NCI-H345 (cell line): ENCODE measurements at places on chromosomes 3 and 15.

DNA sequence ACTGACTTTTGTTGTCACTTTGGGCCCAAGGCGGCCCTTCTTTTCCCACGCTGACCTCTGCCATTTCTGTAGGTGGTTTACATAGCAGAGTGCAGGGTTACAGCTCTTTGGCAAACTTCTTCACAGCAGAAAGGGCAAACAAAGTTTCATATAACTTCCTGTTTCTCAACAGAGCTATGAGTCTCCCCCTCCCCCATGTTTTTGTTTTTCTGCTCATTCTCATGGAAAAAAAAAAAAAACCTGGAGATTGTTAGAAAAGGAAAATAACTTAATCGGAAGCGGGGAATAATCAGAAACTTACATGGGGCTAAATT lies 342.0 kb upstream of the NR2F2 start:
- DNase-seq: no peak

DNA sequence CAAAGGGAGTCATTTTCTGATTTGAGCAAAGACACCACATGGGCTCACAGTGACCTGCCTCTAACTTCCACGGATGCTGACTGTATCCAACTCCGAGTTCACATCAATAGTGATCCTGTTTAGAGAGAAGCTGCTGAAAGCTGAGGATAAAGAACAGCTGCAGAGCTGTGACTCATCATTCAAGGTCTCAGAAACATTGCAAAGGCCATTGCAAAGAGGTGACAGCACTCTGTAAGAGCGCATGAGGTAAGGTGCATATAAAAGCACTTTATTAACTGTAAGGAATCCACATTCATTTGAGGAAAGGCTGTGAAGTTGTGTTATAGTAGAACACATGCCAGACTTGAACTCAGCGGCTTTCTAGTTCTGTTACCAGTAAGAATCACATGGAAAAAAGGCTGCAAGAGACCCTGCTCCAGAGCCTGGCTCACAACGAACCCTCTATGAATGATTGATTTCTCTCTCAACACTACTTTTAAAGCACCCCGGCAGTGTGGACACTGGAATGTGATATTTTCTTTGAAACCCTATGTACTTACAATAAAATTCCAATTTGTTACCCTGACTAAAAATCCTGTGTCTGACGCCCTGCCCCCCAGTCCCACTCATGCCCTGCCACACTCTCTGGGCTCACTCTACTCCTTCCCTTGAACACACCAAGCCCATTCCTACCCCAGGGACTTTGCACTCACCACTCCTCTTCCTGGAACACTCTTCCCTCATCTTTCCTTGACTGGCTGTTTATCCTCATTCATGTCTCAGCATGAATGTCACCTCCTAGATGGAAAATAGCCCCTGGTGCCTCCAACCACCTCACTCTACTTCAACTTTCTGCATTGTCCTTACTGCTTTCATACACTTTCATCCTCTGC lies 111.2 kb downstream of the LSM3 start:
- DNase-seq: peak; percentile 46

GRCh38 chr3:48187579-48188265 lies 495 bp downstream of the CDC25A start:
- peak; percentile 40 for DNase-seq

GRCh38 chr15:48423342-48423741 lies 92.1 kb downstream of the DUT start:
- no peak for DNase-seq

DNA sequence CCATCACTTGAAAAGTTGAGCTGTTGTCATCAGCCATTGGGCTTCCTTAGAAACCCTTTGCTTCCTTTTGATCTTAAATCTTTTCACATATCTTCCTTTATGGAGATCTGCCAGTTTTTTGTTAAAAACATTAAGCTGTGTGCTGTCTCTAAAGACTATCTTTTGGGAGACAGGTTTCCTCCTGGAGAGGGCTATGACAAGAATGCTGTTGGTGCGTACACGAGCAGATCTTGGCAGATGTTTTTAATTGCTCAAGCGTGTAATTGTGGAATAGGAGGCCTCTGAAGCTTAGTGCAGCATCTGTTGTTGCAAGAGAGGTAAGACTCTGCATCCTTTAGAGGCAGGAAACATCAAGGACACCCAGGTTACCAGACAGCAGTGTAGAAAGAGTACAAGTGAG lies 56.8 kb downstream of the PHLDB2 start:
- DNase-seq: no peak

DNA sequence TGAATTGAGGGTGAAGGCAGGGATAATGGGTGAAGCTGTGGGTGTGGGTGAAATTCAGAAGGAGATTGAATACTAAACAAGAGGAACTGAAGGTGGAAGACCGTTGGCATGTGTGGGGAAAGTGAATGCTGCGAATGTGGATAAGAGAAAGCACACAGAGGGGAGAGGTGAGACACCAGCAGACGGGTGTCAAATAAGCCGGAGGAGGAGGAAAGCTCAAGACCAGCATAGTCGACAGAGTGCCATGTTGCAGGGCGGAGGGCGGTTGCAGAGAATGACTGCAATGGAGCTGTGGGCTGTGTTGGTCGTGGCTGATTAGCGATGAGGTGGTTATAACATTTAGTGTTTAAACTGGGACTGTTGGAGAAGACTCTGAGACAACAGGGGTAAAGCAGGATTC lies 16.4 kb upstream of the HCN4 start:
- DNase-seq: no peak

DNA sequence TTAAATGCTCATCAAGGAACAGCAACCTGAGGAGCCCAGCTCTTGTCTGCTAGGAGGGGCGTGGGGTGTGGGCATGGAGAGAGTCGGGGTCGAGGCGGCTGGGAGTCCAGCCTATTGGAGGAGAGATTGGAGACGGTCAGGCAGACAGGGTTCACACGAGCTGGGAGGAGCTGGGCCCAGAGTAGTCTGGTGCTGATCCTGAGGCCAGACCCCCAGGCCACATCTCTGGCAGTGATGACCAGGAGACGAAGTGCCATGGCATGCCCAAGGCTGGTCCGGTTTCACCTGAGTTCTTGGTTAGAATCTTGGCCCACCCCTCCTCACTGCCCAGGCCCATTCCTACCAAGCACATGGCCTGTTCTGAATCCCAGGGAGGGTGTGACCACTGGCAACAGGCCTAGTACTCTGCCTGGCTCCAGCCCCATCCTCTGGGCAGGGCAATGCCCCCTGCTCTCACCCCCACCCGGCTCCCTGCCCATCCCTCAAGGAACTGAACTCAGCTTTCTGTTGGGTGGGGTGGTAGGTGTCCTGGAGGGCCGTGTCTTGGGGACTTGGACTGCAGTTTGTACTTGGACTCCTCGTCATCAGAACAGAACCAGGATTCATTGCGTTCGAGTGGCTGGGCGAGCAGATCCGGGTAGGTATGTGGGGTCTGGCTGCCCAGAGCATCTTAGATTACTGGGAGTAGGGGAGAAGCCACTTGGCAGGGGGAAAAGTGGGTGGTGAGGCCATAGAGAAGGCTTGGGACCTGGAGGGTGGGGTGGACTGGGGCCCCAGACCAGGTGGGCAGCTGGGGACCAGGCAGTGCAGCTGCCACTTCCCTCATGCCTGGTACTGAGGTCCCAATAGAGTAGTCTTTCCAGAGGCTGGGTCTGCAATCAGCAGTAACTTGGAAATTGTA lies 20.8 kb downstream of the SLC28A1 start:
- no peak for DNase-seq

DNA sequence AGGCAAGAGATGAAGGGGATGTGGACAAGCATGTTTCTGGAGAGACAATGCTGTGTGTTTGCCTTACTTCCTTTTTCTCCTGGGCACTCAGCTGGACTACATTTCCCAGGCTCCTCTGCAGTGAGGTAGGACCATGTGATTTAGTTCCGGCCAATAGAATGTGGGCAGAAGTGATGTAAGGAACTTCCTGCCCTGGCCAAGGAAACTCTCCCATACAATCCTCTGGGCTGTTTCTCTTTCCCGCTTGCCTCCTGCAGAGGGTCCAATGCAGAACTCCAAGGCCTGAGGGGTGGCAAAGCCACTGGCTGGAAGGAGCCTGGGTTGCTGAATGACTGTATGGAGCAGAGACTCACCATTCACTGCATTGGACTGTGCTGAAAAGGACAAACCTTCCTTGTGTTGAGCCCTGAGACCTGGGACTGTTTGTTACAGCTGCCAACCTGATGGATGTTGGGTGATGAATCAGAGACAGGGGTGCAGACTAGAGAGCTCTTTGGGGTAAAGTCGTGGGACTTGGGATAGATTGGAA lies 82.7 kb upstream of the SLC6A6 start:
- peak; percentile 8 for DNase-seq

GRCh38 chr3:69385723-69386555 lies at the start of gene FRMD4B:
Gene FRMD4B (minus strand): TSS chr3:69386088. CDS start chr3:69385989, 99 bp downstream.
- peak; percentile 38 for DNase-seq

DNA sequence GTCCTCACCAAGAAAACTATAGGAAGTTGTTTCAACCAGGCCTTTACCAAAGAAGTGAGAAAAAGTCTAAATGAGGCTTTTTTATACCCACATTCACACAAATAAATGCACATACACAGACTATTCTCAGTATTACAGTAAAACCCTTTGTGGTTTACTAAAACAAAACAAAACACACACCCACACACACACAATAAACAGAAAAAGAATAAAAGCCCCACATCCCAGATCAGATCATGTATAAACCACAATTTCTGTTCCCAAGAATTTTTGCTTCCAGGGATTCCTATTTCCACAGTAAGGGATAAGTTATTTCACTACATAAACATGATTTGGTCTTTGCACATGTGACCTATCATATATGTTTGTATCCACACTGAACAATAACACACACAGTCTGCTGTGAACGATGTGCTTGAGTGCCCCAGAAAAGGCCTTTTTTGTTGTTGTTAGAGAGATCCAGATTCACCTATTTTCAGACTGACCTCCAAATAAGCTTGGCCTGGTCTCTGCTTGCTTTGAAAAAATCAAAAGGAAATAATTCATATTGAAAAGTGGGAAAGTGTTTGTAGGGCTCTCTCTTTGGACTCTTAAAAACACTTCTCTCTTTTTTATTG lies 283.4 kb upstream of the ATP11B start:
- no peak for DNase-seq

GRCh38 chr15:86630946-86631345 lies 551.3 kb downstream of the AGBL1 start:
- DNase-seq: no peak

GRCh38 chr3:149333176-149333859 lies at the start of gene TM4SF18:
Gene TM4SF18 (minus strand): TSS chr3:149333636. CDS start chr3:149333382, 254 bp downstream.
- DNase-seq: no peak

GRCh38 chr15:66830358-66830757 lies 128.3 kb downstream of the SMAD6 start:
- no peak for DNase-seq

GRCh38 chr3:134332344-134332743 lies 41.9 kb downstream of the AMOTL2 start:
- no peak for DNase-seq

DNA sequence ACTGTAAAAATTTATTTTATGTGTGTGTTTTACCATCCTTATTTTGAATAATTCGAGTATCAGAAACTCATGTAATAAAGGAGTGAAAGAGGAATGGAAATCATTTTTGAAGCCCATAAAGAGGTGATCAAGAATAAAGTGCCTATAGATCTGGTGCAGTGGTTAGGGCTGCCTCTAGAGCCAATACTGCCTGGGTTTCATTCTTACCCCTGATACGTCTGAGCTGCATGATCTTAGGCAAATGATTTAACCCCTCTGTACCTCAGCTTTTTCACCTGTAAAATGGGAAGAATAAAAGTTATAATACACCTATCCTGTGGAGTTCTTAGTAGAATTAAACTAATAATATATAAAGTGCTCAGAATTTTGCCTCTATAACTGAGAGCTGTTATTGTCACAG lies 30.4 kb downstream of the EFHB start:
- DNase-seq: no peak

- DNase-seq: no peak
These were observed 3.6 kb downstream of the ZNF385D start for GRCh38 chr3:21747376-21747775.

GRCh38 chr3:146425341-146425740 lies 44.0 kb downstream of the PLSCR2 start:
- DNase-seq: no peak

DNA sequence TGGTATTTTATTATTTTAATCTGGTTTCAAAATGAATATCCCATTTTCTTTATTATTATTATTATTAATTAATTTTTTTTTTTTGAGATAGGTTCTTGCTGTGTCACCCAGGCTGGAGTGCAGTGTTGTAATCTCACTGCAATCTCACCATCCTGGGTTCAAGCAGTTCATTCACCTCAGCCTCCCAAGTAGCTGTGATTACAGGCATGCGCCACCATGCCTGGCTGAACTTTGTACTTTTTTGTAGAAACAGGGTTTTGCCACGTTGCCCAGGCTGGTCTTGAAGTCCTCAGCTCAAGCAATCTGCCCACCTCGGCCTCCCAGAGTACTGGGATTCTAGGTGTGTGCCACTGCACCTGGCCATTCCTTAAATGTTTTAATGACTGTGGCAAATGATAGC lies 28.6 kb downstream of the DAG1 start:
- no peak for DNase-seq

GRCh38 chr3:83003917-83004316 lies 1242.5 kb upstream of the GBE1 start:
- DNase-seq: peak; percentile 2

DNA sequence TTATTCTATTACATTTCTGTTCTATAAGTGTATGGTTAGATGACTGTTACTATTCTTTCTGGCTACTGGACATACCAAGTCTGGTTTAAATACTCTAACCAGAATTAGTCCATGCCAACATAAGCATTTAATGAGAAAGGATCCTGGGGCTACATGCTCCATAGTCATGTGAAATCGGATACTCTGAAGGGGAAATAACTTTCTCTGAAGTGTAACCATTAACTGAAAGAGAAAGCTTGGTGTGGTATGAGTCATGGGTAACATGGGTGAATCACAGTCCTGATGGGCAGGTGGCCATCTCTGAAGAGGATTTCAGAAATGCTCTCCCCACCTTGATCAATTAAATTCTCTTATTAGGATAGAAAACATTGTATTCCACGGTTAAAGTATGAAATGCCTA lies 69.4 kb downstream of the FHIT start:
- DNase-seq: no peak

GRCh38 chr3:69930564-69930963 lies 69.0 kb upstream of the SAMMSON start:
- DNase-seq: no peak

DNA sequence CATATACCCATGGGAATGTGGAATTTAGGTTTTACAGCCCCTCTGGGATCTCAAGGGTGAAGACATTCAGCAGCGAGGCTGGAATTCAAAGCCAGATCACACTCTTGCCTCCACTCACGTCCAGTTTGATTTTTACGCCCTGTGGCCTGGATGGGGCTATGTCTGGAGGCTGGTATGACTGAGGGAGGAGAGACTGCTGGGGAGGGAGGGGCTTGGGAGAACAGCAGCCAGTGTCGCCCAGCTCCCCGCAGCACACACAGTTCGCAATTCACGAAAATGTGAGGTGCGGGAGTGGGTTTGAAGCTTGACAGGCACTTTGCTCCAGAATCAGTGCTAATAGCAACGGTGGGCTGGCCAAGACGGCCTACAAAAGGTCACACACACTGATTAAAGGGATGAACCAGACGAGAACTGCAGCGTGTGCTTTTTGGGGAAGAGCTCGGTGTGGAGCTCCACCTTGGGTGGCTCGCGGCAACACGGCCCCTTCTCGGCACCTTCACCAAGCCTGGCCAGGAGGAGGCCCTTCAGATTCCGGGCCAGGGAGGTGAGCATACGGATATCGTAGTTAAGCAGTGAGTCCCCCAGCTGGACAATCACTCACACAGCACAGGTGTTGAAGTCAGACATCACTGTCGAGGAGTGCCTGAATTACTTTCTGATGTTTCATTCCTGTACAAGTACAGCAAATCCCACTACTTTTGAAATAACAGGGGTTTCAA lies 16.4 kb downstream of the EHD4 start:
- no peak for DNase-seq
